ENCODE measurements at places on chromosomes 4 and X. TPM values are rescaled to one million over a fixed set of nuclear protein-coding genes. Genes with fewer than 3 reads are reported as not detected.

Gene MAGEB2
- total RNA-seq = not detected

Gene TEX13C
- not detected for total RNA-seq

Gene LRP2BP
- total RNA-seq = 4.5 TPM

Gene STARD8
- total RNA-seq = 2.0 TPM

Gene CSN1S1
- total RNA-seq = not detected

Gene FABP2
- total RNA-seq = not detected

Gene TLR8
- total RNA-seq = 18.4 TPM

Gene GAGE12F
- not detected for total RNA-seq

Gene MAGED4B
- total RNA-seq = 0.42 TPM

Gene SHROOM2
- total RNA-seq = under 0.01 TPM
